ENCODE measurements at places on chromosomes 6 and 20.

GRCh38 chr20:48630342-48631075 lies 197.3 kb downstream of the PREX1 start:
- DNase-seq = no peak

DNA sequence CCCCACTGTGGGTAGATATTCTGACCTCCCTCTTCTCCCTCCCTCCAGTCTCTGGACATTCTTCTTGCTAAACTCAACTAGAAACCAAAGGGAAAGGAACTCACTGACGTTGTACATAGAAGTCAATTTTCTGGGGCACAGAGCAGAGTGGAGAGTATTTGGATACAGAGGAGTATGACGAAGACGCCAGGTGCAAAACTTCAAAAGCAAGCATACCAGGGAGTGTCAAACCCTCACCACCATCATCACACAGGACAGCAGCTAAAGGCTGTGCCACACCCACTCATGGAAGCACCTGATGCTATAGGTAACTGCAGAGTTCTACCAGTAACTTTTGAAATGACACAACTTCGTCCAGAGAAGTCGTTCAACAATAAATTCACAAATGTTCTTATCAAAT lies 64.8 kb downstream of the FYN start:
- no peak for DNase-seq

DNA sequence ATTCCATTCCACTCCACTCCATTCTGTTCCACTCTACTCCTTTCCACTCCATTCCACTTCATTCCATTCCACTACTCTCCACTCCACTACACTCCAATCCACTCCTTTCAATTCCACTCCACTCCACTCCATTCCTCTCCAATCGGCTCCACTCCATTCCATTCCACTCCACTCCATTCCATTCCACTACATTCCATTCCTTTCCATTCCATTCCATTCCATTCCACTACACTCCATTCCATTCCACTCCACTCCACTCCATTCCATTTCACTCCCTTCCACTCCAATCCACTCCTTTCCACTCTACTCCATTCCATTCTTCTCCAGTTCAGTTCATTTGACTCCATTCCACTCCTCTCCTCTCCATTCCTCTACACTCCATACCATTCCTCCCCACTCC lies 26.2 kb upstream of the DEFB125 start:
- DNase-seq = no peak

GRCh38 chr20:25039697-25040437 lies 18.1 kb downstream of the ACSS1 start:
- no peak for DNase-seq

DNA sequence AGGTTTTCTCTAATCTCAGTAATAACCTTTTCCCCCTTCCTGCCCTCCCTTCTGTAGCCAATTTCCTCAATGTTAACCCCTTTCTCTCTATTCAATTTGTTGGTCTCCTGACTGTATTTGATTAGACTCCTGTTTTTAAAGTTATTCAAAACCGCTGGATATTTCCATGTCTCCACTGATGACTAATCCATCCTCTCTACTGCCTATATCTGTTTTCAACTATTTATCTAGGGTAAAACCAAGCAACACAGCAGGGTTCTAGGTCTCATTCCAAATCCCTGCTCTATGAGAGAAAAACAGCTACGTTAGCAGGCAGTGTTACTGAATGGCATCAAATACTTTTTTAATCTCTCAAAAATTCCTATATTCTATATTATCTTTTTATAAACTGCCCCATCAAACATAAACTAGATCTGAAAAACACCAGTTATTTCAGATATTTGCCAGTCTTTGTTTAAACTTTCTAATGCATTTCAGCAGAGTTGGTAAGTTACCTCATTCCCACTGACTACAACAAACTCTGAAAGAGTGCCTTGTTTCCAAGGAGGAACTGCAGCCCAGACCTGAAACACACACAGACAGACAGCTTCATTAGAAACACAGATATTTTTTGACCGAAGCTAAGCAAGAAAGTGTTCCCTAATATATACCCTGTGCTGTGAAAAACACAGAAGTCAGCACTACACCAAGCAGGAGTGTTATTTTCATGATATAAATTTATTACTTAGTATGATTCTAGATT lies 8.2 kb downstream of the RTN4IP1 start:
- no peak for DNase-seq

DNA sequence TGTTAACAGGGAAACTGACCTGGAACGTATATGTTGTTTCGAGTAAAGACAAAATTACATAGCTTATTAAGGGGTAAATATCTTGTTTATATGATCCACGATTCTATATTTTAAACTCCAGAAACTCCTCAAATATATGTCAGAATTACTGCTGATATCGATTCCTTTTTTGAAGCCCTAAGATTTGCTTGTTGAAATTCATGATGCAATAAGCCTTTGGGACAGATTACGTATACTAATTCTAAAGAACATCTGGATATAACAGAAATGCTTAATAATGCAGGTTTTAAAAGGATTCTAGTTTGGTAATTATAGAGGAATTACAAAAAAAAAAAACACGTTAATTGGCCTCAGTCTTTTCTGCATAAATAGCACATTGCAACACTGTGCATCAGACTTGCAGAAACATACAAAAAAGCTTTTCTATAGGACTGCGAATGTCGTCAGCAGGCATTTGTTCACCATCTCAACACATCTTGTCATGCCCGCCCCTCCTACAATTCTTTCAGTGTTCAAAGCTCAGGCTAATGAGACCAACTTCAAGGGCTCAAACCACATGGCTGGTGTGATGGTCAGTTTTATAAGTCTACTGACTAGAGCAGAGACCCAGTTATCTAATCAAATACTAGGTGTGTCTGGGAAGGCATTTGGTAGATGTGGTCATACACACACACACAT lies 74.9 kb downstream of the AGPAT4 start:
- no peak for DNase-seq

GRCh38 chr6:24655215-24655614 lies 9.2 kb upstream of the KIAA0319 start:
- no peak for DNase-seq

GRCh38 chr6:26199773-26200764 lies 112.8 kb downstream of the HFE start:
- DNase-seq = no peak

- no peak for DNase-seq
These were observed 1.6 kb upstream of the LY86 start for GRCh38 chr6:6586671-6587526.
